ENCODE measurements at places on chromosomes 2 and 18.

DNA sequence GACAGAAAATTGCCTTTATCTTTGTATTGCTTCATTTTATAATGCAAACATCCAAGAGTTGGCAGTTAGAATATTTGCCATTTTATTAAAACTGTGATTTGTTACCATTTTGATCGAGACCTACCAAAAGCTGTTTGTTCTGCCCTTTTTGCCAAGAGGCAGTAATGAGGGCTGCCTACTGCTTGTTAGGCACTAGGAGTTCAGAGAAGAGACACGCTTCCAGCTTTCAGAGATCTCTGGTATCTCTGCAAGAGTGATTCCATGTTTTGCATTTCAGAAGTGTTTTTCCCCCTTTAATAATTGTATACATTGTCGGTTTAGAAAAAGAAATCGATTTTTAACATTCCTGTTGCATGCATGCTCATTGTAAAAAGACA lies 628 bp downstream of the MRPL30 start:
- DNase-seq, result no peak

DNA sequence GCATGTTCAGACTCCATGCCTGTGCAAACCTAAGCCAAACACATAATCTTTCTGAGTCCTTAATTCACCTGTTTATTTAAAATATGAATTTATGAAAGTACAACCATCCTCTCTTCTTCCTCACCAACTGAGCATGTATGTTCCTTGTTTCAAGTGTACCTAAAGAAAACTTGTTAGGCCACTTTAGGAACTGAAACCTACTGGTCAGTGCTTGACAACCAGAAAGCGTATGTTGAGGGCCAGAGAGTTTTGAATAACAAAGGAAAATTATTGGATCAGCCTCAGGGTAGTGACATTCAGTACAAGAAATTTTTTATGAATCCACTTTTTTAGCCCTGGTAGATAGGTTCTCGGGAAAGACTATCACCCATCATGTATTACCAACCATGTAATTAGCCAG lies 847.6 kb upstream of the CELF4 start:
- DNase-seq, result no peak

DNA sequence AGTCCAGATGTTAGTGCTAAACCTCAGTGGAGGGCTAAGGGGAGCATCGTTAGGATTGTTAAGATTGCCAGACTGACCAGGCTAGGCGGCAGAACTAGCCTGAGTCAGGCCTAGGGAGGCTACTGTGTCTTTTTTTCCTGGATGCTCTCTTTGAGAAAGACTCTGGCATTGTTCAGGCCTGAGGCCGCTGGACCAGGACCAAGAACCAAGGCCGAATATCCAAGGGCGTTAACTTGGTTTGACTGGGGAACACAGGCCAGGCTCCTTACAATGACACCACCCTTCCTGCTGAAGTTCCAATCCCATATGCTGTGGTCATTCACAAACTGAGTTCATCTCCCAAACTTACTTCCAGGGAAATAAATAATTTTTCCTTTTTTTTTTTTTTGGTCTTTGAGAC lies 10.6 kb downstream of the HTRA2 start:
- DNase-seq, result no peak

DNA sequence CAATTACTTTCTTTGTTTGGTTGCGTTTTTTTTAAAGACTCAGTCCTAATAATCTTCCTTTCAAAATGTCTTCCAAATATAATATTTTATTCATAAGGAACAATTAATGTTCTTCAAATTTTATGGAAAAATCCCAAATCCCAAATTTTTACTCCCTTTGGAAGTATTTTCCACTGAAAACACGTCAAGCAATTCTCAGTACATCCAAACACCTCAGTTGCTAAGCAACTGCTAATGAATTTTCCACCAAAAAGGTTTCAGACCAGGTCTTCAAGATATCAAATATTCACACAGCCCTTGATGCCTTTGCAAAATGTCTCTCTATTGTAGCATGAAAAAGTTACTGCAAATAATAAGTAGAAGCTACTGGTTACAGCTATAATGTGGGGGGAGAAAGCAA lies 140.1 kb downstream of the DSEL start:
- DNase-seq, result no peak

GRCh38 chr2:59726228-59727120 lies 827.0 kb downstream of the BCL11A start:
- no peak for DNase-seq

DNA sequence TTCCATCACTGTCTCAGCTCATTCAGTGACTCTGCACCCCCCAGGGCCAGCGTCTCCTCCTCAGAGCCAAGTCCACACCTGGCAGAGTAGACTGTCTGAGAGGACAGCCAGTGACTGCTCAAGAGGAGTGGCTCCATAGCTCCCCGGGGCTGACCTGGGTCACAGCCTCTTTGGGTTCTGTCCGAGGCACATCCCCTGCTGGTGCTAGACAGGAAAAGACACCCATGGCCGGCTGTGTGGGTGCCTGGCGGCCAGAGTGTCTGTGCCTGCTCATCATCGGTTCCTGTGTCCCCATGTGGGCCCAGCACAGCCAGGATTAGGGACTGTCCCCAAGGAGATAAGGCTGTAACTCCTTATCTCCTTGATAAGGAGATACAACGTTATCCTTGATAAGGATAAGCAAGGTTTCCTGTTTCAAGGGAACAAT lies 3.5 kb upstream of the CROCC2 start:
- DNase-seq, result no peak

- no peak for DNase-seq
Observed at GRCh38 chr2:43126817-43127207, 99.6 kb downstream of the ZFP36L2 start.

GRCh38 chr2:16092861-16093638 lies 152.7 kb downstream of the MYCN start:
- DNase-seq, result no peak

DNA sequence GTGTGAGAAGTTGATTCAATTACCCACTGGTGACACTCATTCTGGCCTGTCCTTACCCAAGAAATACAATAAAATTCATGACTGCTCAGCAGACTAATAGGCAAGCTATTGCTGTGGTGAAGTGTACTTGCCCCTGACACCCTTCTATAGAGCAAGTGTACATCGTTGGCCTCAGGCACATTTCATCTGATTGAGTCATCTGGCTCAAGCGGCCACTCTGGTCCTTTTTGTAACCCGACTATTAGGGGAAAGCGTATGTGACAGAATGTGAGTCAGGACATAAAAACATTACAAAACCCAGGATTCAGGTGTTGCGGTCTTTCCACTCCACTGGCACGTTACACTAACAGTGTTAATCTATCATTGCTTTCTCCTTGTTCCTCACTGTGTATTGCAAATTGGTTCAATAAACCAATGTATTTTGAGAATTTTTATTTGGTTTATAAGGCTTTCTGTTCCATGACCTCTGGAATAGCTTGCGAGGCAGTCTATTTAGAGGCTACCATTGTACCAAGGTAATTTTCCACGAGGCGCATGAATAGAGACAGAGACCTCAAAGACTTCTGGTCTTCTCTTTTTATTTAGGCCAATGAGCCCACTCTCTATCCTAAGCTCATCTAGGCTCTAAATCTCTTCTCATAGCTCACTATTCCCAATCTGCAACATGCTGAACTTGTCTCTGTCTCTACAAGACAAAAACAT lies 10.2 kb upstream of the TTC32 start:
- no peak for DNase-seq

- DNase-seq, result peak; percentile 69
Observed at GRCh38 chr2:233353769-233354499, at the start of gene DGKD. DGKD (plus strand) TSS chr2:233354494; CDS start chr2:233354519, 25 bp downstream.

DNA sequence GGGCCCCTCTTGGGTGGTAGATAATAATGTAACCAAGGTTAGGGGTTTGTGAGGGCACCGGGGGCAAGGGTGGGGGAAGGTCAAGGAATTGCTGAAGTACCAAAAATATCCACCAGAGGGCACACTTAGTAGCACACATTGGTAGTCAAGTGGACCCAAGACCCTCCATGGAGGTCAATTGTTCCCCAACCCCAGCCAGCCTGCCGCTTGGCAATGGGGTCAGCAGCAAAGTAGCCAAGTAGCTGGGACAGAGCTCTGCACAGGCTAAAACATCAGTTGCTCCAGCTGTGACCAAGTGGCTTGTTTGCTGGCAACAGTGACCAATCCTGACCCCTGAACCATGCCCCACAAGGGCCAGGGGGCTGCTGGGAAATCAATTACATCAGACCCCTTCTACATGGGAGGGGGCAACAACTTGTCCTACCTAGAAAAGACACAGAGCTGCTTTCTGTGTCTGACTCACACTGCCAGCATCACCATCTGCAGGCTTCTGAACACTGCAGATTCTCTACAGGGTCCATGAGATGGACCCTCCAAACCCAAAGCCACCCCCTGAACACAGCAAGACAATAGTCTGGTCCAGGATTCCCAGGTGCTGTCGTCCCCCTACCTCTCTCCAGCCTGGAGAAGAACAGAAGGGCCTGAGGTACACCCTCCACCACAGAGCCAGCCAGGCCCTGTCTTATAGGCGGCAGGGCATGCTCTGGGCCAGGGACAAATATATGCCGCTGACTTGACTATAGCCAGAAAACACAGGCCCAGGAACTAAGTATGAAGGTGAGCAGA lies 76.0 kb downstream of the EMX1 start:
- no peak for DNase-seq

- DNase-seq, result no peak
Observed at GRCh38 chr2:46939626-46940359, 24.2 kb upstream of the MCFD2 start.

GRCh38 chr2:25385910-25386309 lies 44.2 kb upstream of the DNMT3A start:
- DNase-seq, result no peak

GRCh38 chr2:45069684-45070083 lies 60.4 kb upstream of the SIX2 start:
- no peak for DNase-seq

- no peak for DNase-seq
Observed at GRCh38 chr2:70806013-70806412, 14.4 kb downstream of the CLEC4F start.

DNA sequence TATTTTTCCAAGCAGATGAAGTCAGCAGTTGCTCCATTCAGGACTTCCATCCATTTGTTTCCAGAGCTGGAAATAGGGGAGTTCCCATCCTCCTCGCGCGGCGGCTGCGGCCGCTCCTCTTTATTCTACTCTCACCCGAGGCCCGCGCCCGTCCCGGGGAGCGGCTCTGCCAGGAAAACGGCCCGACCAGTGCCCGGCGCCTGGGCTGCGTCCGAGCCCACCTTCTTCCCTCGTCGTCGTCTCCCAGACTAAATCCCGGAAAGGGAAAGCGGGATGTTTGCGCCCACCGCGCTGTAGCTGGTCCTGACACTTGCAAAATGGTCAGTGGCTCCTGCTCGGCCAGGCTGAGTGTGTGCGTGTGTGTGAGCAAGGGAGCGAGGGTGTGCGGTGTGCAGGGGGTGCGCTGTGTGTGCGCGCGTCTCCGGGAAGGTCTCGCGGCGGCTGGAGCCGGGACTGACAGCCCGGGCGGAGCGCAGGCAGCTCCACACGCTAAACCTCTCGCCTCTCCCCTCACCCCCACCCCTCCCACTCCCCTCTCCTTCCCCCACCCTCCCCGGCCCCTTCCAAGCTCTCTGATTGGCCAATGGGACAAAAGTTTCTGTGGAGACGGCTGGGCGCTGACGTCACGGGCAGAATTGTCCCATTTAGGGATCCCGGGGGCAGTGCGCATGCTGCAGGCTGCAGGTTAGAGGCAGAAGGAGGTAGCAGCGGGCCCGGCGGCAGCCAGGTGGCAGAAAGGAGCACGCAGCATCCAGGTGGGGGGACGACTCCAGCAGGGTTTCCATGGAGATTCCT lies at the start of gene NOL4:
TSS of gene NOL4 (minus strand) at position 491 of the 795 bp plus-strand sequence. CDS start 1,660 bp downstream, outside the sequence.
- no peak for DNase-seq

- no peak for DNase-seq
Observed at GRCh38 chr18:22427822-22428549, 10.3 kb upstream of the CTAGE1 start.

GRCh38 chr2:126650994-126651393 lies 5.0 kb upstream of the GYPC start:
- no peak for DNase-seq

All from stimulated activated CD8-positive, alpha-beta memory T cell treated with anti-CD3 and anti-CD28 coated beads, Interleukin-2, amount 100 ng/mL, for 1 hour (primary cell).